Cardiac muscle cell (in vitro differentiated cells and primary cell): ENCODE measurements at places on chromosomes 6 and 20. TPM values are rescaled to one million over a fixed set of nuclear protein-coding genes. Genes with fewer than 3 reads are reported as not detected.
A peak's percentile ranks its signal among the peaks of the same experiment; 100 is the strongest.

POU5F1 gene
- total RNA-seq: 1.5 and 1.6 TPM in 2 replicates

PI16 gene
- 0.07 TPM in 1 of 2 replicates, not detected in the other for total RNA-seq

CLIC1 gene
- 226 and 274 TPM in 2 replicates for total RNA-seq

- DNase-seq: peak; percentile 69
Observed at GRCh38 chr6:53961679-53962370, 149.4 kb upstream of the MLIP start.

DNA sequence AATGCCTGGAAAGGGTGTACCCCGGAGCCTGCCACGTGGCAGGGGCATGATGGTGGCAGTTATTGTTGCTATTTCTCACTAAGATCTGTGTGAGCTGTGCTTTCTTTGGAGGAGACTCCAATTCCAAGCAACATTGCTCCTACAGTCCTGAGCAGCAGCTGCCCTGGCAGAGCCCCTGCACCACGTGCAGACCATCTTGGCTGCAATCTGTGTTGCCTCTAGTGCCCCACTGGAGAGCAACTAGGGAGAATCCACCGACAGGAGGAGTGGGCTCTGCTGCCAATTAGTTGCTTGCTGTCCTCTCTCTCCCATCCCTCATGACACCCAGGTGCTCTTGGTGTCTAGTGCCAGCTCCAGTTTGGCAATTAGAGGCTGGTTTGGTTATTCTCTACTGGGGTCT, 116.0 kb downstream of the PXDC1 start:
- DNase-seq: no peak

DNA sequence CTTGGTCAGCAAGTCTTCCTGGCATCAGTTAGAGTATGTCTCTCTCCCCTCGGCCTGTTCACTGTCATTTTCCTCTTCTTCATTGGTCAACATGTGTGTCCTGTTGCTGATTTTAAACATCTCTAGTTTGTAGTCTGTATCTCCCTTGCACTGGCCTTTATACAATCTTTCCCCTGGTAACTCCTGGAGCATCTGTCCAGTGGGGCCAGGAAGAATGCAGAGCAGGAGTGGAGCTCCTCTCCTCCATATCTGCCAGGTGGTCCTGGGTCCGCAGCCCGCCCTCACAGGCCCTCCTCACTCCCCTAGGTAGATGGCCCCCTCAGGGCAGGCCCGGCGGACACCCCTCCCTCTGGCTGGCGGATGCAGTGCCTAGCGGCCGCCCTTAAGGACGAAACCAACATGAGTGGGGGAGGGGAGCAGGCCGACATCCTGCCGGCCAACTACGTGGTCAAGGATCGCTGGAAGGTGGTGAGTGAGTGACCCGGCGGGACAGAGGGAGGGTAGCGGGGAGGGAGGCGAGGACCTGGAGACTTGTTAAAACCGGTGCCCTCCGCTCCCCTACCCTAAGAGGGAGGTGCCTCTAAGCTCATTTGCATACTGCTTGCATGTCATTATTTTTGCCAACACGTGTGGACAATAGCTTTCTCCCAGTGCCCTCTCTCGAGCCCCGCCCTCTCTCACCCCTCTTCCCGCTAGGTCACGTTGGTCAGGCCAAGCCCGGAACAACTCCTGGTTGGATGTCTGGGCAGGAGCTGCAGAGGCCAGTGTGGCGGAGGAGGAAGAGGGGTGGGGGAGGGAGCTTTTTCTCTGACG, 3.2 kb downstream of the TTBK1 start:
- DNase-seq: peak; percentile 19
